ELF-1 (cell line): ENCODE measurements at places on chromosomes 1 and 21.
A peak's percentile ranks its signal among the peaks of the same experiment; 100 is the strongest.

DNA sequence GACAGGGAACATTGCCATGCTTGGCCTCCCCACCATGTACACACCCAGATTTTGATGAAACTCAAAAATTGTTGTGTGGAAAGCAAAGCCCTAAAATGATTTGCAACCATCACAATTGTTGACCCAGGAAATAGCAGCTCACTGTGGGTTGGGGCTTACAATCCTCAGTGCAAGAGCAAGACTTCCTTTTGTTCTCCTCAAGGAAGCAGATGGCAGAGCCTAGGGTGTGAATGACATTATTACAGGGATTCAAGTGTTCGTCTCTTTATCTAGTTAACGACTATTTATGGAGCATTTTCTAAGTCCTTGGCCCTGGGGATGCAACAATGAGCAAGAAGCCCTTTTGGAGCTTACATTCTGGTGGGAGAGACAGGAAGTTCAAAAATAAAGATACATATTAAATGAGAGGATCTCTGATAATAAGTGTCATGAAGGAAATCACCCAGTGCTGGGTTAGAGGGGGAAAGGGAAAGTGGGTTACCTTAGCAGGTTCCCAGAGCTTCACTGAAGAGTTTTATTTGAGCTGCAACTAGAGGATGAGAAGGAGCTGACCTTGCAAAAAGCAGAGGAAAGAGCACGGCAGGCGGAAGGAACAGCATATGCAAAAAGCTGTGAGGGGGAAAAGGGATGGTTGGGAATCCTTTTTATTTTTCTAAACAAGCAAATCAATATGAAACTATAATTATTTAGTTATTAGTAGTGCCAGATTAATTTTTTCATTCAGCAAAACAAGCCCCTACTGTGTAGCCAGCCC lies 38.5 kb upstream of the ID3 start:
- no peak for DNase-seq

DNA sequence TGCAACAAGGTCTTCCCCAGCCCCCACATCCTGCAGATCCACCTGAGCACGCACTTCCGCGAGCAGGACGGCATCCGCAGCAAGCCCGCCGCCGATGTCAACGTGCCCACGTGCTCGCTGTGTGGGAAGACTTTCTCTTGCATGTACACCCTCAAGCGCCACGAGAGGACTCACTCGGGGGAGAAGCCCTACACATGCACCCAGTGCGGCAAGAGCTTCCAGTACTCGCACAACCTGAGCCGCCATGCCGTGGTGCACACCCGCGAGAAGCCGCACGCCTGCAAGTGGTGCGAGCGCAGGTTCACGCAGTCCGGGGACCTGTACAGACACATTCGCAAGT lies 3.8 kb downstream of the ZBTB18 start:
- DNase-seq, result no peak

- DNase-seq, result peak; percentile 73
These were observed 6.1 kb downstream of the IPO13 start for GRCh38 chr1:43952731-43953346.

GRCh38 chr1:173012126-173012525 lies 38.6 kb downstream of the TNFSF18 start:
- DNase-seq, result no peak

DNA sequence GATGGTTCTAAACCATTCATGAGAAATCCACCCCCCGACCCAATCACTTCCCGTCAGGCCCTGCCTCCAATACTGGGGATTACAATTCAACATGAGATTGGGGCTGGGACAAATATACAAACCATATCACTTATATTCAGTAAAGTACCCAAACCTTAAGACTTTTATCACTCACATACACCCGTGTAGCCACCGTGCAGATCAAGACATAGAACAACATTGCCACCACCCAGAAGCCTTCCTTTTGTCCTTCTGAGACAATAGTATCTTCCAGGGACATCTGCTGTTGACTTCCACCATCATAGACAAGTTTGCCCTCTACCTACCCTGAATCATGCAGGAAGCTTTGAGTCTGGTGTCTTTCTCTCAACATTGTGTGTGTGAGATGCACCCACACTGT lies 37.5 kb downstream of the CLIC6 start:
- no peak for DNase-seq

DNA sequence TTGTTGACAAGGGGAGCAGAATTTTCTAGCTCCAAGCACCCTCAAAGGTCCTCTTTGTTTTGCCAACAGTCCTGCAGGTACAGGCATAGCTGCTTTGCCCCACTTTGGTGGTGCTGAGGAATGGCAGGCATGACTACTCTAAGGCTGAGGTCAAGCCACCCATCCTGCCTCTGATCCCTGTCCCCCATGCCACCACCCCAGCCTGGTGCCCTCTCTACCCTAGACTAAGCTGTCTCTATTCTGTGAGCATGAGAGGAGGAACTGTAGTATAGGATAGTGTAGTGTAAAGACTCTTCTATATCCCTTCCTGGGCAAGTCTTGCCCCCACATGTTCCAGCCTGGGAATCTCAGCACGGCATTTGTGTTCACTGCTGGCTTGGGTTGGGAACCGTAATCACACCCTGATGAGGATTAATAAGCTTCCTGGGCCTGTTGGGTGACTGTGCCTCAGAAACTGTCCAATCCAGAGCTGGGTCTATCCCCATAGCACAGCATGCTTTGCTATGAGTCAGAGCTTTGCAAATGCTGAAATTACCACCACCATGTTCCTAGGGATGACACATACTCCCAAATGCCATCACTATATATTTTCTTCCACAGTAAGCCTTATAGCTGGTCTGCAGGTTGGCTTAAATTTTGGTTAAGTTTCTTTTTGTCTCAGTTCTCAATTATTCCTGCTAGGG lies 105.7 kb upstream of the PPP2R5A start:
- DNase-seq, result no peak

- peak; percentile 62 for DNase-seq
These were observed at the start of the genes PLA2G2C and UBXN10 for GRCh38 chr1:20185834-20186782. TSS of gene PLA2G2C (minus strand) at chr1:20186518. CDS start at chr1:20177363, 9,155 bp downstream. TSS of gene UBXN10 (plus strand) at chr1:20186096. CDS start at chr1:20190562, 4,466 bp downstream.

GRCh38 chr1:205735218-205735617 lies 14.8 kb downstream of the NUCKS1 start:
- DNase-seq, result no peak

GRCh38 chr1:116375148-116375886 lies 2.3 kb downstream of the ATP1A1 start:
- no peak for DNase-seq

DNA sequence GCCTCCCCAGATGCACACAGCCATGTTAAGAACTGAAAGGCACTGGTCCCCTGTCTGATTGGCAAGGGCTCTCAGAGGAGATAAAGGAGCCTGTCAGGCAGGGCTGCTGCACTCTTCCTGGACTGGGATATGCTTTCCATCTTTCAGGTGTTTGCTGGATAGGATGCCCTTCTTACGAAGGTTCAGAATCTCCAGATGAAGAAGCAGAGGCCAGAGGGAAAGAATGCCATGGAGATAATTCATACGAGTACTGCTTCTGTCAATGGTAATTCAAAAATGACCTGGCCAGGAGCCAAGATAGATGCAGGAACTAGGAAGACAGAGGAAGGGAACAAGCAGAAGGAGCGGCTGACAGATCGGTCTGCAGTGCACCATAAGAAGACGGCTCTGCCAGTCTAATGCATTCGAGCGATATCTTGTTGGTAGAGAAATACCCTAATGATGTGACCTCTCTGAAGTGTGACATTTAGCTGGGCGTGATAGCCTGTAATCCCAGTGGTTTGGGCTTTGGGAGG lies 16.6 kb upstream of the ATP2B4 start:
- DNase-seq, result no peak

GRCh38 chr1:66984491-66984890 lies 59.7 kb downstream of the MIER1 start:
- no peak for DNase-seq

GRCh38 chr1:168923521-168924136 lies 182.9 kb upstream of the ATP1B1 start:
- DNase-seq, result no peak

DNA sequence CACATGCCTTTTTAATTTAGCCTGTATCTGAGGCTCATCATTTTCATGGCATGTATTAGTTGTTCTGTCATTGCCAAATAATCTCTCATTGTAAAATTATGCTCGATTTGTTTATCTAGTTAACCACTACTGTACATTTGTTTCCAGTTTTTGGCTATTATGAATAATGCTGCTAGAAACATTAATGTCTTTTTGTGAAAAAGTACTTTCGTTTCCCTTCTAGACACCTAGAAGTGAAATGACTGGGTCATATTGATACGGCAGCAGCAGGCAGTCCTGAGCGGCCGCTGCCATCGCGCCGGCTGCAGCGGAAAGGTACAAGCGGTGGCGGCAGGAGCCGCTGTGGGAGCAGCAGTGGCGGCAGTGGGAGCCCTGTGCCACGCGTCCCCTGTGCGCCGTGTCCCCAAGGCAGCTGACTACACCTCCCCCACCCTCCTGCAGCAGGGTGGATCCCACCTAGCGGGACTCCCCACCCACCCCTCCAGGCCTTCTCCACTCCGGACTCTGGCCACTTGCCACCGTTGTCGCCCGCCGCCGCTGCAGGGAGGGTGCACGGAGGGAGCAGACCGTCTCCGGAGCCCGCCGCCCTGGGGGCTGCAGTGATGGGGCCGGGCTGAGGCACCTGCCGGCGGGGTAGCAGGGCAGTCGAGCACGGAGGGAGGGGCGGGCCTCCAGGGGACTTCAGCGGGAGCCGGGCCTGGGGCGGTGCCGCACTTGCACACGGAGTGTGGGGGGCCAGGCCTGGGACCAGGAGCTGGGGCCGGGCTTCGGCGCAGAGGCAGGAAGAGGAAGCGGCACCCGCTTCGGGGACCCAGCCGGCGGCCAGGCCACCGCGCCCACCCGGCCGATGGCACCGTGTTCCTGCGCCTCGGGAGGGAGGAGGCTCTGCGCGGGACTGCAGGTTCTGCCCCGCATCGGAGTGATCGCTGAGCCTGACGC lies 66.8 kb upstream of the RGS7 start:
- DNase-seq, result peak; percentile 36

DNA sequence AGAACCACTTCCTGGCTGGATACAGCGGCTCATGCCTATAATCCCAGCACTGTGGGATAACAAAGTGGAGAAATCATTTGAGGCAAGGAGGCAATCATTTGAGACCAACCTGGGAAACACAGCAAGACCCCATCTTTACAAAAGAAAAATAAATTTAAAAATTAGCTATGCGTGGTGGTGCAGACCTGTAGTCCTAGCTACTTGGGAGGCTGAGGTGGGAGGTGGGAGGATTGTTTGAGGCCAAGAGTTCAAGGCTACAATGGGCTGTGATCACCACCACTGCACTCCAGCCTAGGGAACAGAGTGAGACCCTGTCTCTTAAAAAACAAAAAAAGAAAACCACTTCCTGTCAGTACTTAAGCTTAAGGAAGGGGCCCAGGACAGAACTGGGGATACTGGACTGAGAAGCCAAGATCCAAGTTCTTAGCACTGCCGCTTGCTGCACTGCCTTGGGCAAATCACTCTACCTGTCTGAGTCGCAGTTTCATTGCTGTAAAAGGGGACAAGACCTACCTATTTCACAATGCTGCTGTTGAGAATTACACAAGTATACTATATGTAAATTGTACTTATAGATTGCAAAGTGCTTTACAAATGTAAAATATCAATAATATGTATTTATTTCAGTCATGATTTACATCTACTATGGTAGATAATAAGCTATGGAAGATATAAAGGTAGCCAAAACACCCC lies 154.9 kb downstream of the RERE start:
- DNase-seq, result no peak

- DNase-seq, result peak; percentile 44
These were observed 12.5 kb upstream of the GUCA2A start for GRCh38 chr1:42176902-42177519.

DNA sequence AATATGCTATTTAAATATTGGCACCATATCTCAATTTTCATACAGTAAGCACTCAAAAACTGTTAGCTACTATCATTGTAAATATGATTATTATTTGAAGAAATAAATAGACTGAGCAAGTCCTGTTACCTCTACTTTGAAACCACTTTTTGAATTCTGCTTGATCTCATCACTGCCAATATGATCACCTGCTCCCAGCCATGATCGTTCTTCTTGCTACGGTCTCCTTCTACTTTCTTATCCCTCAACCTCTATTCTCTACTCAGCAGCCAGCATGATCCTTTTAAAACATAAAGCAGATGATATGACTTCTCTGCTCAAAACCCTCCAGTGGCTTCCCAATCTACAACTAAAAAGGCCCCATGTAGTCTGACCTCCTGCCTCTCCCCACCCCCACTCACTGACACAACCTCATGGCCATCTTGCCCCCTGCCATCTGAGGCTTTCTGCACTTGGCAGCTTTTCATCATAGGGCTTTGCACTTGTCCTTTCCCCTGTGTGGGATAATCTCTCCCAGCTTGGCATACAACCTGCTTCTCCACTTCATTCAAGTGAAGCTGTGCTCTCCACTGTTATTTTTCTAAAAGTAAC lies 27.2 kb downstream of the CD34 start:
- DNase-seq, result no peak

DNA sequence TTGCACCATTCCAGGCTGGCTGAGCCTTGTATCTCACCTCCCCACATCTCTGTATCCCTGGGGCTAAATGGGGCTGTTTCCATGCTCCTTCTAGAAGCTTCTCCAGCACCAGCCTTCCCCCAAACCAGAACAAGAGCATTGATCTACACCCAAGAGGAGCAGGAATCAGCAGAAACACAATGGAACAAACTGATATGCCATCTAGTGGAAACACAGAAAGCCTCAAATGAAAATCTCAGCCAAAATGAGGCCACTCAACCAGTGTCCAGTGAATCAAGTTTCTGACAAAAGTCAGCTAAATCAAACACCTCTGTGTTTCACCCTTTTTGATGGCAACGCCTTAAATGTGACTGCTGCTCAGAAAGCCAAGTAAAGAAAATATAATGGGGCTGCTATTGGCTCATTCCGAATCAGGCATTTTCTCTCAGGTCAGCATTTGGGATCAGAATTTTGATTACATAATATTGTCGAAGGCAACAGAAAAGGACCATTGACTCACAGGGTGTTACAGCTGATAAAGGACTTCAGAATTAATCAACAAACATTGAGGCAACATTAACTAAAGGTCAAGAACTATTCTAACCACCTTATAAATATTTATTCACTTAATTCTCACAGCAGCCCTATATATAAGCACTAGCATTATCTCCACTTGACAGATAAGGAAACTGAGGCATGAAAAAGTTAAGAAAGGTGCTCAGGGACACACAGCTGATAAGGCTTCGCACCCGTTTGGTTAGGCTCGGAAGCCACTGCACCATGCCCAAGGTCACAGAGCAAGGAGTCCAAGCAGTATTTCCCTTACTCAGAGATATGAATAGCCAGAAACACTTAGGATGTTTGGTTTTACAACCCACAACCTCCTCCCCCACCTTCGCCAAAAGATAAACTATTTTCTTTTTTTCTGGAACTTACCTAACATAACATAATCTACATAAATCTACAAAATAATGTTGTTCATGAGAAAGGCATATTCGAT lies 85.8 kb upstream of the KCNJ15 start:
- no peak for DNase-seq
